ENCODE measurements at places on chromosomes 3 and 15.

- no peak for DNase-seq
Measured at GRCh38 chr3:29745232-29745870, 464.5 kb downstream of the RBMS3 start.

GRCh38 chr3:120502116-120502515 is 51.3 kb upstream of the FSTL1 start:
- DNase-seq = no peak

DNA sequence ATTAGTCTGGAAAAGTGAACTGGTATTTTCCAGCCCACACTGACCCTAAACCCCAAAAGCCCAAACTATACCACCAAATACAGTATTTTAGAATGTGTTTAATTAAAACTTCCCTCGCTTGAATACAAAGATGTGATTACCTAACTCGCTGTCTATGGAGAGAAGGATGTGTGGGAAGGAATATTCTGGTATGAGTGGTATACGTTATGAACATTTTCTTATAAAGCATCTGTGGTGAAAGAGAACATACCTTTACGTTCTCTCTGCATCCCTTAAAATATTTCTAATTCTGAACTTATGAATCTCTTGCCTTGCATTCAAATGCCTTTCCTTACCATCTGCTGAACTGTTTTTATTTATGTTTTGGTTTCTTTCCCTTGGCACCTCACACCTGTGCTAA is 201.4 kb downstream of the MBNL1 start:
- DNase-seq = no peak

DNA sequence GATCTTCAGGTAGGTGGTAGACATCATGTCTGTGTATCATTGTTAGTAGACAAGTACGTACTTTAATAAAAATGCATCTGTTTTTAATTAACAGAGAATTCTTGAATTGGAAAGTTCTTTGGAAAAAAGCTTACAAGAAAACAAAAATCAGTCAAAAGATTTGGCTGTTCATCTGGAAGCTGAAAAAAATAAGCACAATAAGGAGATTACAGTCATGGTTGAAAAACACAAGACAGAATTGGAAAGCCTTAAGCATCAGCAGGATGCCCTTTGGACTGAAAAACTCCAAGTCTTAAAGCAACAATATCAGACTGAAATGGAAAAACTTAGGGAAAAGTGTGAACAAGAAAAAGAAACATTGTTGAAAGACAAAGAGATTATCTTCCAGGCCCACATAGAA is 149.1 kb upstream of the LRRFIP2 start:
- DNase-seq = no peak

- DNase-seq = no peak
Measured at GRCh38 chr15:29263289-29263688, 6.3 kb downstream of the NSMCE3 start.

DNA sequence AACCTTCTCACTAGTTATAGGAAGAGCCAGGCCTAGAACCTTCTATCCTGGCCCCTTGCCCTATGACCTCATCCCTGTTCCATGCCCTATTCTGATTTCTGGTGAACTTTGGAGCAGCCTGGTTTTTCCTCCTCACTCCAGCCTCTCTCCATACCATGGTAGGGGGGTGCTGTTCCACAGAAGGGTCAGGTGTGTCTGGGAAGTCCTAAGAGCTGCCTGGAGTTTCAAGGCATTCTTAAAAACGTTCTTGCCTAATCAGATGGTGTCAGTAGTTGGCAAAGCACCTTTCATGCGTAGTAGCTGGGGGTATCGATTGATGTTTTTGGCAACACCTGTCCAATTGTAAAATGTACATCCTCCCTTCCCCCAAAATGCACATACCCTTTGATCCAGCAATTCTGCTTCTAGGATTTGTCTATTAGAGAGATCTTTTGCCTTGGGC is 16.8 kb upstream of the ALPK3 start:
- DNase-seq = no peak

DNA sequence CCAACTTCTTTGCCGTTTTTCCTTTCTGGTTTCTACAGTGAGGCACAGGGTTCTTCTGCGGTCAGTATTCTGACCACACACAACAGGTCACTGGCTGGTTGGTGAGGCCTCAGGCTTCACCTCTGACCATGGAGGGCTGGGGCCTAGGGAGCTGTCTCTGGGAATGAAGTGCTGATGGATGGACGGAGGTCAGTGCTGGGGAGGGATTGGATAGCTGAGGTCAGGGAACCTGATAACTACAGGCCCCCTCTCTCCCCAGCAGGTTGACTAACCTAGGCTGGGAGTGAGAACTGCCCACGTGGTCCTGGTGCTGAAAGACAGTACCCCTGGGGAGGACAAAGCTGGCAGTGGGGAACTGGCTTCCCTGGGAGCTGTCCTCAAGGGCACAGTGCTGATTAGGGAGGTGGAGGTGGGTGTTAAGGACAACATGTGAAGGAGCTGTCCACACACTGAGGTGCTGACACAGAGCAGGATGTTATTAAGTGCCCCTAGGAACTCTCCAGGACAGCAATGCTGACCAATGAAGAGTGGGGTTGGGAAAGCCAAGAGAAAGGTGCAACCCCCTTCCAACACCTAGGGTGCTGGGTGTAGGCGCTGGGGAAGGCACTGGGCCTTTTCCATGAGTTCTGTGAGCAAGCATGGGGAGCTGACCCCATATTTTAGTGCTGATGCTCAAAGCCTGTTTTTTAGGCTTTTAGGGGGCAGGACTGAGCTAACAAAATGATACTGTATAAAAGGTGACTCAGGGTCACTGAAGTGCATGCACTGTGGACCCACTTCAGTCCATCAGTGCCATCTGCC is 45.2 kb downstream of the ATP2B2 start:
- DNase-seq = peak; percentile 79

- DNase-seq = no peak
Measured at GRCh38 chr3:13595485-13595884, 46.6 kb downstream of the FBLN2 start.

- DNase-seq = no peak
Measured at GRCh38 chr3:101518421-101518871, 5.4 kb upstream of the SENP7 start.

DNA sequence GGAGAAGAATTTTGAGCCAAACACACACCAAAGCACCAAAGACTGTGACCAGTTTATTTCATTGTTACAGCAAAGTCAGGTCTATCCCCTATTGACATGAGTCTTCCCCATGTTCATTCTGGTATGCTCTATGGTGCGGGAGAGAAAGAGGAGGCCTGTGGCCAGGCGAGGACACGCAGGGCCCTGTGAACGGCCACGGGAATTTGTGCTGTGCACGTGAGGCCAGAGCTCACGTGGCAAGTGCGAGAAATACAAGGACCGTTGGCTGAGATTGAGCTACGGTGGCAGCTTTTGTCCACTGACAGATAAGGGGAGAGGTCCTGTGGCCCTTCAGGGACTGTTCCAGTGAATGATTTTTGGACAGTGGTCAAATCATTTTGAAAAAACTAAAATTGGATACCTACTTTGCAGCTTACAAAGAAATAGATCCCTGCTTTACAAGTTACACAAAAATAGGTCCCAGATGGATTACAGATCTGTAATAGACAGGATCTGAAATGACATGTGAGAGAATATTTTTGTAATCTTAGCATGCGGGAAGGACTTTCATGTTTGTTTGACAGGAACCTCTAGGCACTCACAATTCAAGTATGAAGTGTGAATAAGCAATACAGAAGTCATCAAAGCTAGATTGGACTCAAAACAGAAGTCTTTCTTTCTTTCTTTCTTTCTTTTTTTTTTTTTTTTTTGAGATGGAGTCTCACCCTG is 9.2 kb downstream of the ZSCAN2 start:
- no peak for DNase-seq

GRCh38 chr3:194261581-194262063 is 89.5 kb downstream of the CPN2 start:
- DNase-seq = no peak

DNA sequence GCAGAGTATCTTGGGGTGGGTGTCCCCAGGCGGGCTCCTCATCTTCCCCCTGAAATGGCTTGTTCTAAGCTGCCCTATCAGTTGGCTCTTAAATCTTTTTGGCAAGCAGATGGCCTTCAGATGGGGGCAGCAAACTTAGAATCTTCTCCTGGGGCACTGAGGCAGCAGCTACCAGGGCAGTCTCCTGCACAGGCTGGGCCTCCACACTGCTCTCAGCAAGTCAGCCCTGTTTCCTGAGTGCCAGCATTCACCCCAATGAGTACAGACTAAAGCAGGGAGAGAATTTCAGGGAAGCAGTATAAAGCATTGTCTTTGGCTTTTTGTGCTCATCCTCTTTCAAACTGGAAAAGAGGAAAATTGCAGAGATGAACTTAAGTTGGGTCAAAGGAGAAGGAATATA is 51.1 kb upstream of the APEH start:
- DNase-seq = no peak

DNA sequence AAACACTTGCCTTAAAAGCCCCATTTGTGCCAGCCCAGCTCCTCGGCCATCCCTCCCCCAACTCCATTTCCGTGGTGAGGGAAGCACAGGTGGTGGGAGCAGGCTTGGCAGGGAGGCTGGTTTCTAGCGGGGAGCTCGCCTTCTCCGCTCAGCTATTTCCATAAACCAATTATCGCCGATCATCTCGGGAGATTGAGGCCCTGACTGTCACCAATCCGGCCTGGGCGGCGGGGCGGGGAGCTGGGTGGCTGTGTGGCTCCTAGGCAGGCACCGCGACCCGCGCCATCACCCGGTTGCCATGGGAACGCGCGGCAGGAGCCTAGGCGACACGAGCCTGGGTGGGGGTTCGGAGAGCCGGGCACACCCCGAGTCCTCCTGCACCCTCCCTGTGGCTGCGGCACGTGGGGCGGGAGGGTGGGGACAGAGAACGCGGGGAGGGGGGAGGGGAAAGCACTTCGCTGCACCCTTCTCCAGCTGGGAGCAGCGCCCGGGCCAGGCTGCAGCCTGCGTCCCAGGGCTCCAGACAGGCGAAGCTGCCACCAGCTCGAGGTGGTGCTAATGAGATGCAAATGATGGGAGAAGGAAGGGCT is 9.3 kb downstream of the CCDC33 start:
- no peak for DNase-seq

- no peak for DNase-seq
Measured at GRCh38 chr3:187850258-187850921, 105.1 kb upstream of the BCL6 start.

DNA sequence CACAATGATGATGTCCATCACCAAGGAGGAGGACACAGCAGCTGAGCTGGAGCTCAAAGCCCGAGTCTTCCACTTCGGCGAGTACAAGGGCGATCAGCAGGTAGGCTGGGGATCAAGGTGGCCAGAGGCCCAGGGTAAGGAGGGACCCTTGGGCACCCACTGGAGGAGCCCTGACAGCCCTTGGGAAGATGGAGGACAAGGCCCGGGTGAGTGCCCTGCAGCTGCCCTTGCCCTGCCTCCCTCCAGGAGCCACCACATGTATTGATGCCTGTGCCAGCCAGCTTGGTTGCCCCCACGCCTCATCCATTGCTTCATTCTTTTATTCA is 38.4 kb downstream of the CFAP100 start:
- DNase-seq = no peak

DNA sequence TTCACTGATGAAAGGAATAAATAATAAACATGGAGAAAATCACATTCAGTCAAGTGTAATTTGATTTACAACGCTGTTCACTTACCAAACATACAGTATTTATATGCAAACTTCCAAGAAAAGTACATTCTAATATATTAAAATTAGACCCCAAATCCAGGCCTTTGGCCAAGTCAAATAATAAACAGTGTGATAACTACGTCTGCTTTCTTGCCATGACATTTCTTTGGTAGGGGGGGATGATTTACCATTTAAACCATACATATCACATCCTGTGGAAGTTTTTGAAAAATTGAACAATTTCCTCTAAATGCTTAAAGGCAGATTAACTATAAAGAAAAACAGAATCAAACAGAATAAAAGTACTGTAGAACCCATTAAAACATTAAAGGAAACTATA is 368.2 kb upstream of the WNT5A start:
- DNase-seq = no peak

DNA sequence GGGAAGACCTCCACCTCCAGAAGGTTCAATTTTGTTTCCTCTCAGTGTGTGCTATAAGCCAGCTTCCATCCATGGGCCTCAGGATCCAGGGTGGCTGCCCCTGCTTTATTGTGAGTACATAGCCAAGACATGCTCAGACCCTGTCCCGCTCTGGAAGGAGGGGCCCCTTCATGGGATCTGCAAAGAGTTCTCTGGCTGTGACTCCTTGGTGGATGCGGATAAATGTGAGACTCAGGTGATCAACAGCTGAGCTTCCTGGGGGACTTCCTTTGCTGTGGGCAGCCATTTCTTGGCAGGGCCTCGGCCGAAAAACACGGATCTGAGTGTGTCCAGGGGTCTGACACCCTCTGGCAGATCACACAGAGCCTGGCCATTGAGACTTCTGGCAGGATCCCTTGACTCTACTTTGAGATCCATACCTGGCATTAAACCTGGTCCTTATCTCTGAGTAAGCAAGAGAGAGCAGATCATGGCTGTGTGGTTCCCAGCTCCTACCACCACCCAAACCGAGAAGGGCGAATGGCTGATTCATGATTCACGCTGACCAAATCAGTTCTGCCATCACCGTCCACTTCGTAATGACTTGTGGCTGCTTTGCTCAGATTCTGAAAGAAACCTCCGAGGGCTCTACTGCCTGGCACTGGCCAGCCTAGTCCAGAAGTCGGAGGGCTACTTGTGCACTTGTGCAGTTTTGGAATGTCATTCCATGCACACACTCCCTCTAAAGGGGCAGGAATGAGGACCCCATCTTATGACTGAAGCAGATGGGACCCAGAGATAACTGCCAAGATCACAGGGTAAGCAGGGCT is 68.1 kb downstream of the SENP2 start:
- no peak for DNase-seq

- no peak for DNase-seq
Measured at GRCh38 chr3:116445990-116446389, 703 bp upstream of the LSAMP start.

GRCh38 chr3:171248426-171249111 is 211.6 kb downstream of the TNIK start:
- DNase-seq = no peak

DNA sequence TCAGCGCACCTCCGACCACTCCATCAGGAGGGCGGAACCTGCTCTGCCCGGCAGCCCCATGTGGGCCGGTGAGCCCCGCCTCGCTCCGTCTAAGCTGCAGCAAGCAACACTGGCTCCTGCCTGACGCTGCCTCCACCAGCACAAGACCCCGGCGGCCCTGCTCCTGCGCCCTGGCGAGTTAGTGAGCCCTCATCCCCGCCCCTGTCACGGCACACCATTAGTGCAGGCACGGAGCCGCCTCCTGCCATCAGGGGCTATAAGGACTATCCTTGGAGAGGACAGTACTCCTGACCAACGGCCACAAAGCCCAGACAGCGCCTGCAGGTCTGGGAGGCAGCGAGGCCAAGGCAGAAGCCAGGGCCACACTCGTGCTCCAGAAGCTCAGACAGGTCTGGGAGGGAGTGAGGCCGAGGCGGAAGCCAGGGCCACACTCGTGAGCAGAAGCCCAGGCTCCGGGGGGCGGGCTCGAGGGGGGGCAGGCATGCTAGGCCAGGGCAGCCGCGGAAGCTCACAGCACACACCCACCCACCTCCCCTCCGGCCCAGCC is 39.4 kb downstream of the TNK2 start:
- DNase-seq = peak; percentile 66

GRCh38 chr3:174869448-174869847 is 10.3 kb downstream of the NAALADL2 start:
- DNase-seq = no peak

GRCh38 chr15:74464216-74464615 is 3.3 kb upstream of the UBL7 start:
- no peak for DNase-seq

Measured in type B pancreatic cell (in vitro differentiated cells).